Kidney epithelial cell (primary cell): ENCODE measurements at places on chromosomes 6 and 20. TPM values are rescaled to one million over a fixed set of nuclear protein-coding genes. Genes with fewer than 3 reads are reported as not detected.

DNA sequence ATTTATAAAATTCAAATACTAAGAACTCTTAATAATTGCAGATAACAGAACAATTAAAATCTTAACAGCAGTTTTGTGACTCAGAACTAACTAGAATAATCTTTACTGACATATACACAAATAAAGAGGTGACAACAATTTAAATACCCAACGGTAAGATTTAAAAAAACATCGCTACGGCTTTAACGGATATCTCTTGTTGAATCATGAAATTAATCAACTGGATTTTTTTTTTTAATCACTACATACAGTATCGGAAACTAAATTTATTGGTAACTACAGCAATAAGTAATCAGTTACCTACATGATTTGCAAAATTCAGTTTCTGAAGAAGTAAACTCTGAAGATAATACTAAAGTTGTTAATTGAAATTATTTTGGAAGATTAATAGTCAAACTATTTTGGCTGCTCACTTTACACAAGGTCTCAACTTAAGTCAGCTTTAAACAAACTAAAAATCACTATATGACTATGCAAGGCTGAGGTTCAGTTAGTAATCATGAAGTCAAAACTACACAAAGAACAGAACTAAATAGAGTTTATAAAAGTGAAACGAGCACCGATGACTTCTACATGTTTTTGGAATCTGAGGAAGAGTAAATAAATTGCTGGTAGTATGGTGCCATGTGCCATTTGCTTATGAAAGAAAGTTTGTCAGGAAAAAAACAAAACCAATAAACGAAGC lies 128.8 kb downstream of the HUS1B start:
- no peak for DNase-seq

- DNase-seq, result no peak
Measured at GRCh38 chr6:21586740-21587178, 6.8 kb upstream of the SOX4 start.

DNA sequence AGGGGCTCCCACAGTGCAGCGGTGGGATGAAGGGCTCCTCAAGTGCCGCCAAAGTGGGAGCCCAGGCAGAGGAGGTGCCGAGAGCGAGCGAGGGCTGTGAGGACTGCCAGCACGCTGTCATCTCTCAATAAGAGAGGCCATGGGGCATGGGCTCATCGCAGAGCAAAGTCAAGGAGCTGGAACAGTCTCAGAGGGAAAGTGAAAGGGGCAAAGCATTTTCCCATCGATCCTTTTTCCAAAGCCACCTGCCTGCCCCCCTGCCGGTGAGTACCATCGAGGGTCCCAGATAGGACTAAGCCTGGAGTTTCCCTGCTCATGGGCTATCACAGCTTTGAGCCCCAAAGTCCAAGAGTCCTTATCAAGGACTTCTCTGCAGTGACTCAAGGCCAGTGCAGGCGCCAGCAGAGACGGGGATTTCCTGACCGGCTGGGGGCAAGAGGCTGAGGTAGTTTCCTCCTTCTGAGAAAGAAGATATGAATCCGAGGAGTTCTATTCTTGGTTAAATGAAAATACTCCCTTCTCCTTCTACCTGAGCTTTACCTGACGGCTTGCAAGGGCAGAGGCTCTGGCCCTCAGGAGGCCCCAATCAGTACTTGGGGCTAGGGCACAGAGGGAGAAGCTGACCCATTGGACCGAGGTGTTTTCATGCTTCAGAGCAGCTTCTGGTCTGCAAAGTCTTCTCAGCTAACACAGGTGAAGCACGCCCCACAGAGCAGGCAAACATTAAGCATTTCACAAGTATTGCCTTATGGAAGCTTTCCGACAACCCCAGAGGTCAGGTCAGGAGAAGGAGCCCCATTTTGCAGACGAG lies 22.6 kb downstream of the ETV7 start:
- no peak for DNase-seq

GRCh38 chr6:111428811-111429210 lies 54.2 kb downstream of the REV3L start:
- DNase-seq, result no peak

DNA sequence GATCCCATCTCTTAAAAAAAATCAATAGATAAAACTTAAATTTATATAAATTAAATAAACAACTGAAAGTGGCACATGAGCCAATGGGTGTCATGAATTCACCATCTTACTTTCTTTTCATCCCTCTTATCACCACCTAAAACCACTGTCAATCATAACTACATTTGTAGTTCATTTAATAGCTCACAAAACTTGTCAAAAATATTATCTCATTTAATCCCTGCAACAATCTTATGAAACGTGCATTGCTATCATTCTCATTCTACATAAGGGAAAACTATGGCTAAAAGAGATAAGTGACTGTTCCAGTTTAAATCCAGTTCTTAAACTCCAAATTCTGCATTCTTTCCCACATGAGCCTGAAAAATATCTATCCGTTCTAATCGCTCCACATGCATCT lies 80.6 kb upstream of the BEND6 start:
- DNase-seq, result no peak

GRCh38 chr20:53270792-53271375 lies 298.7 kb downstream of the TSHZ2 start:
- no peak for DNase-seq

DNA sequence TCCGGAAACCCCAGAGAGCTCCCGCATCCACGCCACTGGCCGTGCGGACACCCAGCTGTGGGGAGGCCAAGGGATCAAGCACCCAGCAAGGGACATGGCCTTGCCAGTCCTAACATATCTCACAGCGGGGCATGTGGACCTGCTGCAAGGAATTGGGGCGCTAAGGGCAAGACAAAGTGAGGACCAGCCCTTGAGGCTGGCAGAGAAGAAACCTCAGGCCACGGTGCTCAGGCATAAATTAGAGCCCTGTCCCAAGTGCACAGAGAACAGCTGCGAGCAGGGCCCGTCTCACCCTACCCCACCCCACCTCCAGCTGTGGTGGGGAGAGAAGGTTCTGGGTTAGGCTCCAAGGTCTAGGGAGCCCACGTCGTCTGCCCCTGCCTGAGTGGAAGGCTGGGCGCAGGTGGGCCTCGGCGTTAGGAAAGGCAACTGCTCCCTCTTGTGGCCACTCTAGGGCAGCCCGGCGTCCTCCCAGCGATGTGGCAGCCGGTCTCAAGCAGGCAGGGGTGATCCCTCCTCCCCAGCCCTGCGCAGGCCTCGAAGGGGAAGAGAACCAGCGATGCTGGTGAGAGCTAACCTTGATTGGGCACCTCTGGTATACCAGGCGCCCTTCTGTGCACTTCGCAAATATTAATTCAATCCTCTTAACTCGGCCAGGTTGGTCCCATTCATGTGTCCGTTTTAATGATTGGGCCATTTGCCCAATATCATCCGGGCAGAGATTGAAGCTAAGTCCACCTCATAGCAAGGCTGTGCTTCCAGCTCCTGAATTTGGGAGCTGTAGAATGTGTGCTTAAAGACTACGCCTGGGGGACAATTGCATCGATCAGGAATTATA lies 235.8 kb downstream of the NFATC2 start:
- DNase-seq, result no peak

- no peak for DNase-seq
Measured at GRCh38 chr6:131682442-131682841, 18.8 kb downstream of the OR2A4 start.

DNA sequence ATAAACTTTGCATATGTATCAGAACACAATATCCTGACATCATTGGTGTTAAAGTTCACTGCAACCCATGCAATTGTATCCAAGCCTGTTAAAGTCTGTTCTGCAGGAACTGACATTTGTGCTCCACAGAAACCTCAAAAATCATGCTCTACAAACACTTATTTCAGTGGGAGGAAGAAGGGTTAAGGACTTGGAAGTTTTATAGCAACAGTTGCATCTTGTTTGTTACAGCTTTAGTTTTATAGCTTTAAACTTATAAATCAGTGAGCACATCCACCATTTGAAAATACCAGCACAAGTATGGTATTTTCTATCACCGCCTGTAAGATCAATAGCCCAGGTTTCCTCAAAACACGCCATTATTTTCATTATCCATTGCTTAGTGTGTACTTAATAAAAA lies 884 bp downstream of the ECT2L start:
- no peak for DNase-seq

GRCh38 chr6:83152913-83153312 lies 40.2 kb downstream of the PGM3 start:
- no peak for DNase-seq

- no peak for DNase-seq
Measured at GRCh38 chr20:48949304-48950170, 28.0 kb downstream of the ARFGEF2 start.

- DNase-seq, result no peak
Measured at GRCh38 chr6:47109281-47109680, 67.1 kb upstream of the ADGRF1 start.

- no peak for DNase-seq
Measured at GRCh38 chr6:47111685-47112084, 69.6 kb upstream of the ADGRF1 start.

GRCh38 chr6:29011276-29011734 lies 6.2 kb upstream of the ZNF311 start:
- peak; percentile 16 for DNase-seq

DNA sequence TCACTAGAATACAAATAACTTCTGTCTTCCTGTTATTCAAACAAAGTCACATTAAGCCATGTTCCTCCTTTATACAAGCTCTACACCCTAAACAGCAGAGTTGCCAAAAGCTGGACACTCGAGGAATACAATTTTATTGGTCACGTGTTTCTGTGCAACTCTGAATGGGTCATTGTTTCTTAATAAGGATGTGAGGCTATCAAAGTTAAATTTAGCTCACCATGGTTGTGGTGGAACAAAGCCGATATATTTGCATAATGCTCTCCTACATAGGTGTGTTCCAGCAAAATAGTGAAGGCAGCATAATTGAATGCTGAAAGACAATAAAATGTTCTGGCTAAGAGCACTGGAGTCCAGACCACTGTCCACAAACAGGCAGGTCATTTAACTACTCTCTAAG lies 36.9 kb upstream of the CD2AP start:
- no peak for DNase-seq

- DNase-seq, result no peak
Measured at GRCh38 chr6:14875481-14876063, 370.3 kb upstream of the JARID2 start.

DNA sequence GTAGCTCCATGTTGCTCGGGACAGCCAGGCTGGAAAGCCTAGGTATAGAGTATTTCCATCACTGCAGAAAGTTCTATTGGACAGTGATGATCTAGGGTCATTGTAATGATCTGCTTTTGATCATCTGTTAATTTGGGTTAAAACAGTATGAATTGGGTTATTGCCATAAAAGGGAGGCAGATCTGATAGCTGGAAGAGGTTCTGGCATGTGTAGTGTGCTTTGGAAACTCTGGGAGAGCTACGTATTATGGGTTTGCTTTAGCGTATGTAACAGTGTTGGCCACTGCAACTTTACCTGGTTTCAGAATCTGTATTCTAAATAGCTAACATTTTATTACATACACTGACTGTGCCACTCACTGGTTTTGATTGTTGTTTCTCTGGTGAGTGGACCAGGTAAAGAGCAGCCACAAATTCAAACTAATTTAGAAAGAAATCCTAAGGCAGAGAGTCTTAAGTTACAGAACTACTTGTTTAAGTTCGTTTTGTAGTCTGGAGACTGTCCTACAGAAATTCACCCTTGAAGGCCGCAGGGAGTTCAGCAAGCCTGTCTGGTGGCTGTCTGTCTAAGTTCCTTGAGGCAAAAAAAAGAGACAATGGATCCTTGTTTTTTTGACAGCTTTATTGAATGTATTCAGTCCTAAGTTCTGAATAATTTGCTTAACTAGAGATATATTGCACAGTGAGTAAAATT lies 300.3 kb downstream of the PRL start:
- no peak for DNase-seq

DNA sequence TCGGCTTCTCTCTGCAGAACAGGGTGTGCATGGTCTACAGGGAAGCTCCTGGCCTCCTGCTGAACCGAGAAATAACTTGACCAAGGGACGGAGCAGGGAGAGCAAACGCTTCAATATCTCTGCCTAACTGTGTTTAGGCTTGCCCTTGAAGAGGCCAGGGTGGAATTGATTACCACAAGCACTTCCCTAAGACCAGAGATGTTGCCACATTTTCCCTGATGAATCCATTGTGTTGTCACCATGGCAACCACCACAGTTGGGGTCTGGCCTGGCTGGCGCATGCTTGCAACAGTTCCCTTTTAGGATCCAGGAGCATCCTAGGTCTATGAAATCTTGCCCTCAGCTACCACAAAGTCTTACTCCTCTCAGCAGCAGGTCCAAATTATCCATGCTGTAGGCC lies 213.5 kb upstream of the SULF2 start:
- no peak for DNase-seq

DNA sequence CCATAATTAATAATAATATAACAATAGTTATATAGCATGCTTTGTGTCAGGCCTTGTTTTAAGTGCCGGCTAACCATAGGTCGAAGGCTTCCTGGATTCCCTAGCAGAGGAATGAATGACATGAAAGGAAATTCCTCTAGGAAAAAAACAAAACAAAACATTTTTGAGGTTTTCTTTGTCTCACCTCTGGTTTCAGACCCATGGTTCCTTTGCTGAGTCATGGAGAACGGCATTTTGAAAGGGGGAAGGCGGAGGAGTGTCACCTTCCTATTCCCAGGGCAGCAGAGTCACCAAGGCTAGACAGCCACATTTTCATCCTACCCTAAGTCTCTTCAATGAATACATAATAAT lies 25.3 kb upstream of the CCND3 start:
- peak; percentile 85 for DNase-seq

DNA sequence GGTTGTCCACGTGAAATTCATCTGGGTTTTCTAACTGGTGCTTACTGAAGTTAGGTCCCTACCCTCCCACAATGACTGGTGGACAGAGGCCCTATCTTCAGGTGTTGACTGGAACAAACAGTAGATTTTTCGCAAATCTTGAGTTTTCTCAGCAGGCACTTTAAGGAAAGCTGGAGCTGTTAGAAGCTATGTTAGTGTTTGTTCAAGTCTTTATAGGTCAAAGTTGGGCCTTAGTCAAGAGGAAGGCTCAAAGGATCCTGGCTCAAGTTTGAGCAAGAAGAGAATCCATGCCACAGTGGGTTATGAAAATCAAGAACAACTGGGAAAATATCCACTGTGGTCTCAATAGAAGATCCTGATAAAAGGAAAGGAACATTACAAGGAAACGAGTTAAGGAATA lies 48.5 kb upstream of the ELOVL5 start:
- no peak for DNase-seq

- no peak for DNase-seq
Measured at GRCh38 chr6:157264701-157265100, 58.6 kb downstream of the TMEM242 start.

DNA sequence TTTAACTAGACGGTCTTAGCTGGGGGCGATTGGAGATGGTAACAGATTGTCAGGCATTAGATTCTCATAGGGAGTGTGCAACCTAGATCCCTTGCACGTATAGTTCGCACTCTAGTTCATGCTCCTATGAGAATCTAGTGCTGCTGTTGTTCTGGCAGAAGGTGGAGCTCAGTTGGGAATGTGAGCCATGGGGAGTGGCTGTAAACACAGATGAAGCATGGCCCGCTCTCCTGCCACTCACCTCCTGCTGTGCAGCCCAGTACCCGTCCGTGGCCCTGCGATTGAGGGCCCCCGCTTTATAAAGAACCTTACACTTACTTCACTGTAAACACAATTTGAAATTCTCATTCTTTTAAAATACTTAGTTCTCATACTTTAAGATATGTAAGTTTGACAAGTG lies 339.4 kb downstream of the CDH26 start:
- DNase-seq, result no peak

GRCh38 chr20:47326658-47327268 lies 29.7 kb downstream of the ZMYND8 start:
- DNase-seq, result no peak

The PSMB9 gene
- 23.0 and 24.6 TPM in 2 replicates for total RNA-seq

The BTN1A1 gene
- not detected in 2 replicates for total RNA-seq

The SRMS gene
- total RNA-seq, result 0.48 TPM in 1 of 2 replicates, not detected in the other

The OR2B6 gene
- total RNA-seq, result not detected in 2 replicates

The MUC22 gene
- total RNA-seq, result not detected in 2 replicates

The NOTCH4 gene
- 2.4 and 2.9 TPM in 2 replicates for total RNA-seq

The PTCRA gene
- not detected in 2 replicates for total RNA-seq
